ENCODE measurements at places on chromosomes 1 and 21.
A peak's percentile ranks its signal among the peaks of the same experiment; 100 is the strongest.

DNA sequence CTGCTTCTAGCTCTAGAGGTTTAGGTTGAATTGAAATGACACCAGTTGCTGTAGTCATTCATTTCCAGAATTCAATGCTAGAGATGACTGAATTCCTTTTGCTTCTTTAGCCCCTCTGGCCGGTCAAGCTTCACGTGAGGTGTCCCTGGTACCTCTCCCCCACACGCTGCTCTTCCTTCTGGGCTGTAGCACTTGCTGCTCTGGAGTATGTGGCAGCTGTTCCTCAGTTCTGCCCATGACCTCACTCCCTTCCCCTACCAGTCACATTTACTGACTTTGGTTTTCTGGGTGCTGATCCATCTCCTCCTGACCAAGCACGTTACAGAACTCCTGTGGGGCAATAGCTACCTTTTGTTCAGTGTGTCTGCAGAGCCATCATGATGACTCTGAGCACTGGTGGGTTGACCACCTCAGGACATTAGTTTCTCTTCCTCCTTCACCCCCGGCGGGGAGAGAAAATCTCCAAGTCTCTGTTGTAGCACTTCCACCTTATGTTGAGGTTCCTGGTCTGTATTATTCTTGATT, 128.1 kb downstream of the HHAT start:
- DNase-seq, result no peak

- DNase-seq, result no peak
Measured at GRCh38 chr1:41009466-41009865, 12.1 kb downstream of the SLFNL1 start.

GRCh38 chr1:155473151-155473821, 89.3 kb downstream of the ASH1L start:
- DNase-seq, result no peak

DNA sequence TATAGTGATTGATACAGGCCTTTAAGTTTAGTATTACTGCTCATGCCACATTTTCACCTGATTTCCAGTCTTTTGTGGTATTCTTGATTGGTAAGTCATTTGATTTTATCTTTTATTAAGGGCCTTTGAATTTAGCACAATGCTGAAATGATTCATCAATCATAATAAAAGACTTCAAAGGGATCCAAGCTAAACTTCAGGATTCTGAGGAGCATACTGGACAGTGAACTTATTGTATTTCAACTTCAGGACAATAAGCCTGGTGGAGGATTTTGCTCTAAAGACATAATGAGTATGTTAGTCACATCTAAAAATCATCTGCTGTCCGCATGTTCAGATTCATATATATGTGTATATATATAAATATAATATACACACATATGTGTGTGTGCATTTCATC, 233.3 kb downstream of the SETD4 start:
- no peak for DNase-seq

GRCh38 chr1:243970077-243970476, 81.0 kb upstream of the ZBTB18 start:
- DNase-seq, result no peak

DNA sequence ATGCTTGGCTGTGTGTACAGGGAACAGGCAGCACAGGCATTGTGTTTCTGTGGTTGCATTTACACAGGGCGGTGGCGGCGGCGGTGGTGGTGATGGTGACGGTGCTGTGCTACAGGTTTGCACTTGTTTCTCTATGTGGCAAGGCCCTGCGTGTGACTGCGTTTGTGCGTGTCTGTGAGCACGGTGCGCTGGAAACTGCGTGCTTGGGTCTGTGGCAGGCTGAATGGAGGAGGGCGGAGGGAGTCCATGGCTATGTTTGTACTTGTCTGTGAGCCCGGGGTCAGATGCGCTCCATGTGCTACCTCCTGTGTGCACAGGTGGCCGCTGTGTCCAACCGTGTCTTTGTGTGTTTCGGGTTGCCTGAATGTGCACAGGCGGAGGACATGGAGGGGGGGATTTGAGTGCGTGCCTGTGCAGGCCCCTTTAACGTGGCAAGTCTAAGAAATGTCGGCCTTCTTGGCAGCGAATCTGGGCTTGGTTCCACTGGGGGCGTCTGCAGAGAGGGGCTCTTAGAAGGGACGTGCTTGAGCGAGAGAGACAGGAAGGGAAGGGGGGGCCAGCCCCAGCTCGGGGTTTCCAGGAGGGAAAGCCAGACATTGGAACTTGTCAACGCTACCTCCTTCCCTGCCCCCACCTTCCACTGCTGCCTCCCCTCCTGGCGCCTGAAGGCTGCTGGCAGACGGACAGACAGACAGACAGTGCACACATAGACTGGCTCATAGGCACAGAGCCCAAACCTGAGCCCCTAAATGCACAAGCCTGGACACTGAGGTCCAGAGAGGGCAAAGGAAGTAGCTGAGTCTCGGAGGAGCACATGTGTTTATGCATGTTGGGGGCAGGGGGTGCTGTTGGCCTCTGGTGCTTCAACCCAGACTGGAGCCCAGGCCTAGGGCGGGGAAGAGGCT, 32.7 kb upstream of the WASF2 start:
- DNase-seq, result peak; percentile 76

- no peak for DNase-seq
Measured at GRCh38 chr1:76940571-76941335, 73.5 kb downstream of the ST6GALNAC5 start.

- DNase-seq, result peak; percentile 68
Measured at GRCh38 chr1:22749919-22750684, 39.5 kb downstream of the EPHB2 start.

DNA sequence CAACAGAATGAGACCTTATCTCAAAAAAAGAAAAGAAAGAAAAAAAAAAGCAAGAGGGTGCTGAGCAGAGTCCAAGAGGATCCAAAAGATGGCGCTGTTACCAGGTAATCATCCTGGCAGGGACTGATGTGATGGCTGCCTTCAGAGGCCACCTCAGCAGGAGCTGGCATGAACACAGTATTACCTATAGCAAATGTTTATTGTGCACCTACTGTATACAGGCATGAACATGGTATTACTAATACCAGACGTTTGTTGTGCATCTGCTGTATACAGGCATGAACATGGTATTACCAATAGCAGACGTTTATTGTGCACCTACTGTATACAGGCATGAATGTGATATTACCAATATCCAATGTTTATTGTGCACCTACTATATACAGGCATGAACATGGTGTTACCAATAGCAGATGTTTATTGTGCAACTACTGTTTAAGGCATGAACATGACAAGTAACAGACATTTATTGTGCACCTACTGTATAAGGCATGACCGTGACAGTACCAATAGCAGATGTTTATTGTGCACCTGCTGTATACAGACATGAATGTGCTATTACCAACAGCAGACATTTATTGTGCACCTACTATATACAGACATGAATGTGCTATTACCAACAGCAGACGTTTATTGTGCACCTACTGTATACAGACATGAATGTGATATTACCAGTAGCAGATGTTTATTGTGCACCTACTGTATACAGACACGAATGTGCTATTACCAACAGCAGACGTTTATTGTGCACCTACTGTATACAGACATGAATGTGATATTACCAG, 115.1 kb upstream of the TMEM51 start:
- DNase-seq, result no peak

GRCh38 chr1:226697151-226697928, 41.7 kb downstream of the ITPKB start:
- DNase-seq, result no peak

- no peak for DNase-seq
Measured at GRCh38 chr1:231059566-231060193, 19.6 kb upstream of the FAM89A start.

- no peak for DNase-seq
Measured at GRCh38 chr1:244022311-244022710, 28.8 kb upstream of the ZBTB18 start.

GRCh38 chr21:35336534-35336933, 287.4 kb upstream of the RUNX1 start:
- DNase-seq, result no peak

DNA sequence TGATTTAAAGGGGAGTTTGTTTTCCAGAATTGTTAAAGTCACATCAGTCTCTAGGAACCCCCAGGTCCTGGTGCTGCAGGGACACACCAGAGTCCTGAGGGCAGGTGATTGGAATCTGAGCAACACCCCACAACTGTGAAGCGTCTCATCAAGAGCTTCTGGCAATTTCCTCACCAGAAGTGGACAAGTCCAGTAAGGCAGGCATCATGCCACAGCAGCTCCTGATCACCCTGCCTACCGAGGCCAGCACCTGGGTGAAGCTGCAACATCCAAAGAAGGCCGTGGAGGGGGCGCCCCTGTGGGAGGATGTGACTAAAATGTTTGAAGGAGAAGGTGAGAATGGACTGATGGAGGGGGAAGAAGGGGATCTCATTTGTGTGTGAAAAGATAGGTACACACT, 2.1 kb downstream of the ZFP69 start:
- DNase-seq, result no peak

DNA sequence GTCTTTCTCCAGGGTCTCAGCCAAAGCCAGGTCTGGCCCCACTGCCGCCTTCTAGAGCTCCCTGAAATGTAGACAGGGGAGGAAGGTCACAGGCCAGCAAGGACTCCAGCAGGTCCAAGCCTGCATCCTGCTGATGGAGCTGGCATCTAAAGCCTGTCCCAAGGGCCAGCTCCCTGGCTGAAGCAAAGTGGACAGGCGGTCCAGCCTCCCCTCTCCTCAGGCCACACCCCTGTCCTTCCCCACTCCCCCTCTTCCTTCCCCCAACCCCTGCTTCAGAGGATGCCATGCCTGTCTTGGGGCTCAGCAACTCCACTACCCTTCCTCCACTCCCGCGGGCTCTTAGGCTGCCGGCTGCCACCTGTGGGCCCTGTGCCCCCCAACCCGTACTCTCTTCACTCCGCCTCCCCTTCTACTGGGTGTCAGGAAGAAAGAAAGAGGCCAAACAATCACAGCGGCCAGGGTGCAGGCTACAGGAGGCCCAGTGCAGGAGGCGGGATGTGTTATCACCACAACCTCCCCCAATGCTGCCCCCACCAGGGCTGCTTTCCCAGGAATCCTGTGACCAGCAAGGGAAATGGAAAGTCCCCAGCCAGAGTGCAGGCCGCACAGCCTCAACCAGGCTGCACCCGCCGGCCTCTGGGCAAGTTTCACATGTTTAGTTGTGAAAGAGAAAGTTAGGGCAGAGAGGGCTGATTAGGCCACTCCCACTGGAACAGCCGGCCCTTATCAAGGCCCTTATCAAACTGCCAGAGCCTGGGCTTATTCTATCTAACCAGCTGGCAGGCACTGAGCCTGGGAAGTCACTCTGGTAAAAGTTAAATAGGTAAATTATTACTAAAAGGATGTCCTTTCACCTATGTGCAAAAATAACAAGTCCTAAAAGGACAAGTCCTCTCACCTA, 34.1 kb downstream of the ACOT7 start:
- no peak for DNase-seq
